ENCODE measurements at places on chromosomes 4 and X.

- no peak for DNase-seq
These were observed 7.3 kb upstream of the SEL1L3 start for GRCh38 chr4:25870081-25870480.

GRCh38 chr4:124167602-124168001 is 544.9 kb downstream of the ANKRD50 start:
- no peak for DNase-seq

- no peak for DNase-seq
These were observed 496.9 kb downstream of the RAB28 start for GRCh38 chr4:12987284-12987683.

DNA sequence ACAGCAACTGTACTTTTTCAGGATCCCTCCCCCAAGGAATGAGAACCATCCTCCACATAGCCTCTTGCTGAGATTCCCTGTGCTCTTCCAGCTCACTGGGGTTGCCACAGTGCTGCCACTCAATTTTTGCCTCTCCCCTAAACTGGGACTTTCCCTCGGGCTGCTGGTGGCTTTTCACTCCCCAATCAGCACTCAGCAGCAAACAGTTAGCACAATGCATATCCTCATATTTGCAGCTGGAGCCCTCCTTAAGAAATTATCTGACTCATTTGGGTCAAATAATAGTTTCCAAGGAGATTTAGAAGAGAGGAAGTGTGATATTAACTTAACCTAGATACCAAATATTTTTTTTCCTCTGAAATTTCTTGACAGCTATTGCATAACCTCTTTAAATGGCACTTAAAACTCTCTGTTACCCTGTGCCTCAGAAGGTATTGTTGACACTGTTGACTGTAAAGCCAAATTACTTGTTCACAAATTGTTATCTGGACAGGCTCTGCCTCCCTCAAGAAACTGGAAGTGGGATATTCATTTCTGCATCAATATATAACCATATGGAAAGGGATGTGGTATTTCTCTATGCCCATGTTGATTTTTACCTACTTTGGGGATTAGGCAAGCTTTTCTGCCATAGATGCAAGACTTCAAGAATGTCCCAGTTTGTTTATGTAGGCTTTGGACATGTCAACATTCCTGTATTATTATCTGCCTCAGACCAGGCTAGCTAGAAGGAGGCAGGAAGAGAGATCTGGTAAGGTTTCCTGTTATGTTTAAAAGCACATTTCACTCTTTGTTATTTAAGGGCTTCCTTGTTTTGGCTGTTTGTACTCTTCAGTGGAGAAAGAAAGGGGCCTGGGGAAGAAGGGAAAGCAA is 58.0 kb downstream of the SEPTIN11 start:
- no peak for DNase-seq

All from natural killer cell treated with Interleukin-12 subunit alpha and Interleukin-12 subunit beta and Interleukin-15 and Interleukin-18, amount 100 ng/mL, for 72 hours (primary cell).